NCI-H1694 (cell line): ENCODE measurements at places on chromosomes 12 and 14.

- DNase-seq: no peak
These were observed 215.8 kb upstream of the DIO2 start for GRCh38 chr14:80427101-80427500.

GRCh38 chr12:97639702-97640101, 177.1 kb downstream of the RMST start:
- no peak for DNase-seq

GRCh38 chr14:62015243-62015642, 253.0 kb downstream of the SNAPC1 start:
- no peak for DNase-seq

DNA sequence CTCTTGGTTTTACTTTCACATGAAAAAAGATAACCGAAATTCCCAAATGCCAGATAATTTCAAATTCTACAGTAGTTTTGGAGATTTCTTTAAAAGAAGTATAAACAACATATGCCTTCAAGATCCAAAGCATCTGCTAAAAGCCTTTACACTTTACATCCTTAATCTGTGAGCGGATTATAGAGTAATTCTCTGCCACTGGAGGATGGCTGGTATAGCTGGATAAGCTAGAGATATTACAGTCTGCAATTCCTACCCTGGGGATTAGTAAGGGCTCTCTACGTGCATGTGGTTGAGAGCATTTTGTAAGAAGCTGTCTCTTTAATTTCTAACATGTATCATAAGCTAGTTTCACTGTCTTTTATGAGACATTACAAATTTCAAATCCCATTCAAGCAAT, 240.3 kb upstream of the HMGA2 start:
- DNase-seq: no peak
